ENCODE measurements at places on chromosomes 6 and 20.

- H3K36me3 ChIP-seq = no peaks in the 10 kb centered on the region
- H3K27ac ChIP-seq = no peak overlapping the region
- H3K4me3 ChIP-seq = no peak overlapping the region
- H3K4me1 ChIP-seq = no peaks in the 10 kb centered on the region
Measured at GRCh38 chr6:136566007-136566487, 15.8 kb upstream of the MAP7 start.

GRCh38 chr6:142617158-142617557, 315.4 kb downstream of the ADGRG6 start:
- no peak overlapping the region for H3K4me3 ChIP-seq
- DNase-seq = no peak
- no peak overlapping the region for H3K27ac ChIP-seq
- no peaks in the 10 kb centered on the region for H3K36me3 ChIP-seq

GRCh38 chr20:23396950-23397627, 24.2 kb downstream of the NAPB start:
- no peak for DNase-seq
- no peak overlapping the region for H3K4me3 ChIP-seq
- no peak overlapping the region for H3K27ac ChIP-seq
- H3K27me3 ChIP-seq = no peaks in the 10 kb centered on the region
- H3K36me3 ChIP-seq = peaks cover 67% of the 10 kb centered on the region
- no peaks in the 10 kb centered on the region for H3K4me1 ChIP-seq

DNA sequence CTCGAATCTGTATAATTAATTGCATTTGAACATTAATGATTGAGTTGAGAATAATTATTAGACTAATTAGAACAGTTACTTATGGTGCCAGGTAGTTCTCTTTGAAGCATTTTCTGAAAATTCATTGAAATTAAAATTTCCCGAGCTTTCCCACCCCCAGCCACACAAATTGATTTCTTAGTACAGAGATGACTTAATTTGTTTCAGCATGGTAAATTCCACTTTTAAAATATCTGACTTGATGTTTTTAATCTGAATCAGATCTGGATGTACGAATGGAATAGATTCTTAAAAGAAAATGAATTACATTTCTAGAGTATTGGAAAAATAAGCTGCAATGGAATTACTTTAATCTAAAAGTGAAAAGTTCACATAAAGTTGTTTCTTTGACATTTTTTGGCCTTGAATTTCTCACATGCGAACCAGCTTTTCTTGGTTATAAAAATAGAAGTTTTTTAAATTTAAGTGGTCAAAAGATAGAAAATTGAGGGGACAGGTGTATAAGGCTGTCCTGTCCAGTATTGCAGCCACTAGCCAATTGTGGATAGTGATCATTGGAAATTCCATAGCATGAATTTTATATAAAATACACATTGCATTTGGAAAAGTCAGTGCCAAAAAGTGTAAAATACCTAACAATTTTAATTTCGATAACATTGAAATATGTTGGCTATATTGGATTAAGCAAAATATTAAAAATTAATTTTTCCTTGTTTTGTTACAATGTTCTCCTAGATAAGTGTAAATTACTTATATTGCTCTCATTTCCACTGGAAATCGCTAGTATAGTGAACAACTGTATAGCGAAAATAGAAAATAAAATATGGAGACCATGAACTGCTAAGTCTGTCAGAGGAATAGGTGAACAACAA, 102.9 kb downstream of the OR2B2 start:
- H3K27me3 ChIP-seq = no peaks in the 10 kb centered on the region
- H3K4me3 ChIP-seq = peak overlapping the region; percentile 84
- H3K36me3 ChIP-seq = no peaks in the 10 kb centered on the region
- DNase-seq = no peak
- peak overlapping the region; percentile 89 for H3K27ac ChIP-seq
- peaks cover 54% of the 10 kb centered on the region for H3K4me1 ChIP-seq

DNA sequence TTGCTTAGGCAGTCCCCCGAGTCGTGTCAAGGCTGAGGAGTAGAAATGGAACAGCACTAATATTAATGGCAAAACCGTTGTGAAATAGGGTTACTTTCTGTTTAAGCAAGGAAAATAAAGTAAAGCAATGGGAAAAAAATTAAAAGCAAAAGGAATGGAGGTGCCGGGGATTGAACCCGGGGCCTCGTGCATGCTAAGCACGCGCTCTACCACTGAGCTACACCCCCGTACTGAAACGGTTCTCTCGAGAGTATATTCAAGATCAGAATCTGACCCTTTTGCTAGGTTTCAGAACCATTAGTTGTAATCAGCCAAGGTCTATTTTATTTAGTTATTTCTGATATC, 85.5 kb downstream of the TRIM27 start:
- H3K4me1 ChIP-seq = peaks cover 11% of the 10 kb centered on the region
- no peaks in the 10 kb centered on the region for H3K27me3 ChIP-seq
- DNase-seq = peak; percentile 80
- no peaks in the 10 kb centered on the region for H3K36me3 ChIP-seq
- H3K4me3 ChIP-seq = peak overlapping the region; percentile 94

DNA sequence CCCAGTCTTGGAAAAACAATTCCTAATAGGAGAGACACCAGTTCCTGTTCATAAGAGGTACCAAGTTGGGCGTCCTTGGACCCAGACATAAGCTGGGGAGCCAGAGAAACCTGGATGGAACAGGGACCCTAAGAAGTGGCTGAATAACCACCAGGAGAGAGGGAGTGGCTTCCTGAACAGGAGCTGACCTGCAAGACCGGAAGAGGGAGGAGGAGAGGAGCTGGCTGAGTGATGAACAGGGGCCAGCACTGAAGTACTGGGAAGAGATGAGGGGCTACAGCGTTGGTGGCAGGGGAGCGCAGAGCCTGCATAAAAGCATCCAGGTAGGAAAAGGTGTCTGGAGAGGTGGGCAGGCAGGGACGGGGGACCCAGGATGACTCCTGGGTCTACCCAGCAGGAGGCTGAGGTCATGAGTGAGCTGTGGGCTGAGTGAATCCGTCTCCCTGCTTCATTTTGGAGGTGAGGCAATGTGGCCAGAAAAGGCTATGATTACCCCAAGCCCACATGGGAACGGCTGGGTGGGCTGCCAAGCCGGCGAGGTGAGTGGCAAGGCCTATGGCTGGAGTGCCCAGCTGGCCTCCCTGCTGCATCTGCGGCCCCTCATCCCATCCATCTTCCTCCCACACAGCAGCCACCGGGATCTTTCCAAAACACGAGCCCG, 34.4 kb upstream of the ZFAND3 start:
- H3K4me1 ChIP-seq = peaks cover 51% of the 10 kb centered on the region
- no peaks in the 10 kb centered on the region for H3K36me3 ChIP-seq
- peaks cover 23% of the 10 kb centered on the region for H3K27me3 ChIP-seq
- H3K4me3 ChIP-seq = no peak overlapping the region

DNA sequence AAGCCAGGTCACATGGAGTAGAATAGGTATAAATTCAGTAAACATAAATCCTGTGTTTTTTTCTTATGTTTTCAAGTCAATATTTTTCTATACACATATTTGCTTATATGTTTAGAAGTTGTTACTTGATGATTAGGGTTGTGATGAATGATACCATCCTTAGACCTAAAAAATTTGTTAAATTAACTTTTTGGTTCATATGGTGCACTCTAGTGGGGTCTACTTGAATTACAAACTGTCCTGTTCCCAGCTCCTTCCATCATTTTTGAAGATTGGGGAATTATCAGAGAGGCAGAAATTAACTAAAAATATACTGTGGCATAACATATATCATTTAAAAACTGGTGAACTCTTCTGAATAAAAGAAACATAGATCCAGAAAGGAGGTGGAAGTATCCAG, 48.3 kb upstream of the RIPPLY2 start:
- no peaks in the 10 kb centered on the region for H3K36me3 ChIP-seq
- H3K4me3 ChIP-seq = no peak overlapping the region
- no peaks in the 10 kb centered on the region for H3K4me1 ChIP-seq
- no peak for DNase-seq
- H3K27ac ChIP-seq = no peak overlapping the region
- H3K27me3 ChIP-seq = no peaks in the 10 kb centered on the region

DNA sequence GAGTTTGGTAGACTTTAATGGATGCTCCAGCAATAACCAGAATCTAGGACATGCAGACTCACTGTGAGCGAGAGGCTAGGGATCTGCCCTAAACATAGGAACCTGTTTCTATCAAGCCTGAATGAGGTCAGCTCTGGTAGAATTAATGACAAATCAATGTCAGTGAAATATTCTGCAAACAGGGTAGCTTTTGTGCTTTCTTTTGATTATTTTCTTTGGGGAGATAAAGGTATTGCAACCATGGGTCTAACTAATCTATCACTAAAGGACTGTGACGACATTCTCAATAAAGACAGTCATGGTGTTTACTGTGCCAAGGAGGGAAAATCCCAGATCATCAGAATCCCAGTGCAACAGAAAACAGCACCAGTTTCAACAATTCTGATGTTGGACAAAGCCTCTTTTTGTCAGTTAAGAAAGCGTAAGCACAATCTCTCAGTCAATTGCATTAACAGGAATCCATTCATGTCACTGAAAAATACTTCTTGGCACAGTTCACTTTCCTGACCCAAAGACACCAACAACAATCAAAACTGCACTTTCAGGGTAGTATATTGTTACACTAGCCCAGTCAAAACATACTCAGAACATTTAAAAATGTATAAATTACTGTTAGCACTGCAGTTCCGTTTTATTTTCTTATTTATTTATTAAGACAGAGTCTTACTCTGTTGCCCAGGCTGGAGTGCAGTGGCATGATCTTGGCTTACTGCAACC, 36.8 kb upstream of the SMIM29 start:
- DNase-seq = no peak
- no peaks in the 10 kb centered on the region for H3K4me1 ChIP-seq
- H3K36me3 ChIP-seq = peaks cover 17% of the 10 kb centered on the region
- H3K27me3 ChIP-seq = no peaks in the 10 kb centered on the region

DNA sequence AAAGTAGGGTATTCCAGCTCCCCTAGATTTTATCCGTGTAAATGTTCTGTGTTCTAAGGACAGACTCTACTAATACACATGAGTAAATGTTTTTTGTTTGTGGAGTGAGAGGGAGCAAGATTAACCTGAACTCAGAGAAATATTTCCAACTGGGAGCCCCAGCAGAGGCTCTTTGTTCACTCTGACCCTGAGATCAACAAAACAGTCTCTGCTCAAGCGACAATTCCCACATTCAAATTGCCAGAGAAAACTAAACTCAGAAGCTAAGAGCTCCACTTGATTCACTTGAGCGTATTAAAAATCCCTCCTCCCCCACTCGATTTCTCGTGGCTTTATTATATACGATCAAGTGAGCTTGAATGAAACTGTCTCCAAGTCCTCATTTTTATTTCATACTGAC, 413.9 kb upstream of the JARID2 start:
- no peak overlapping the region for H3K27ac ChIP-seq
- H3K4me3 ChIP-seq = no peak overlapping the region
- DNase-seq = no peak
- H3K36me3 ChIP-seq = no peaks in the 10 kb centered on the region

DNA sequence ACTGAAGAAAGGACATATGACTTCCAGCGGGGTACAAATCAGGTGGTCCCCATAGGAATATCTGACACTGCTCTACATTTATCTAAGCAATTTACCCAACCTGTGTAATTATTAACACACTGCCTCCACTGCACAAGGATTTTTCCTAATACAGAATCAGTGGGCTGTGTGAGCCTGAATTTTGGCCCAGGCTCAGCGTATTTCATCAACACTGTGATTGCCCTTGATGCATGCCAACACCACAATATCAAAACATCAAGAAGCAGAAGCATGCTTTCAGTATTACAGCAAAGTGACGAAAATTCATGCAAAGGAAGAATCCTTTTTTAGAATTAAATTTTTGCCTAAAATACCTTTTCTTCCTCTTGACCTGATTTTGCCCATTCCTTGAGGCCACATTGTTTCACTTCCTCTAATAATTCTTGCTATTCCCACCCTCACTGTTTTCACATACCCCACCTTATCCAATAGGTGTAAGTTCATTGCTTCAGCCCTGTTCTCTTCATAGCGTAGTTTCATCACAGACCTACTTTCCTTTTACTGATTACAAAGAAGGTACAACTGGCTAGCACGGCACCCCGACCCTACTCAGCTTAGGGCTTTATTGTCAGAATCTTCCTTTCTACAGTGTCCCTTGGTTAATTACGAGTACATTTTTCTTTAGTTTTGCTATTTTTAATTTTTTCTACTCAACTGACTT, 83.7 kb upstream of the PTCHD4 start:
- DNase-seq = no peak
- H3K4me3 ChIP-seq = no peak overlapping the region
- H3K27ac ChIP-seq = no peak overlapping the region
- H3K4me1 ChIP-seq = peaks cover 3% of the 10 kb centered on the region
- no peaks in the 10 kb centered on the region for H3K36me3 ChIP-seq

GRCh38 chr6:21802175-21802822, 208.7 kb downstream of the SOX4 start:
- H3K4me1 ChIP-seq = no peaks in the 10 kb centered on the region
- H3K4me3 ChIP-seq = no peak overlapping the region
- H3K36me3 ChIP-seq = no peaks in the 10 kb centered on the region
- DNase-seq = no peak

DNA sequence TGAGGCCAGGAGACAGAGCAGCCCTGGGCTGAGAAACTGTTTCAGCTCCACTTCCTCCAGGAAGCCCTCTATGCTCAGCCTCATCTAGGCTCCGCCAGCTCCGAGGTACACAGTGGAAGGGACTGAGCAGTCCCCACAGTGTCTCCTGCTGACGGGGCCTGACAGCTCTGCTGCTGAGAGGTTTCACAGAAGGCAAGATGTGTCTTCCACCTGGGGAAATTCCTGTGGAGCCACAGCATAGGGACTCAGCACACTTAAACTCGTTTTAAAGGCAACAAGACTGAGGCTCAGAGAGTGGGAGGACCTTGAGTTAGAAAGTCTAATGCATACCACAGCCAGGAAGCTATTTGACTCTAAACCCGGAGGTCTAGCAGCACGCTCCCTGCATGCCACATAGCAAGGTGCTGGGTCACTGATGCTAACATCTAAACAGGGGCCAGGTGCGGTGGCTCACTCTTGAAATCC, 6.8 kb downstream of the ADA start:
- DNase-seq = no peak
- no peak overlapping the region for H3K27ac ChIP-seq

DNA sequence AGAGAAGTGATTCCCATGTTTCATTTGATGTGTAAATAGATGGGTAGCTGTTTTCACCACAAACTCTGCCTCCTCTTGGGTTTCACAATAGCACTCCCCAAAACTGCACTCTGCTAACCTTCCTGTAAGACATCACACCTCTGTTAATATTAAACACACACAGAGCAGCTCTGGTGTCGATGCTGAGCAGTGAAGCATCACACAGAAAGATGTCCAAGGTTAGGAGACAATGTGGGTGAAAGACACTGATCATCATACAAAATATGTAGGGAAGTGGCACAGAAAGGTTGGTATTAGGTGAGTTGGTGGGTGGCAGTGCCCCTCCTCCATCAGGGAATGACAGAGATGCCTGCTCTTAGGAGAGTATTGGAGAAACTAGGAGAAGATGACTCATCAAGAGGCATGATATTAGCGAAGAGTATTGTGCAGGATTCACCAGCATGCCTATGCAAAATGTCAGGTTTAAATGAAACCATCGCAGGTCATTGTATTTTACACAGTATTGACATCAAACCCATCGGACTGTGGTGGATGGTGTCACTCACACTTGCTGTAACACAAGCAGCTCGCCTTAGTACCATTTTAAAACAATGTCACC, 199.7 kb downstream of the TBXT start:
- H3K4me3 ChIP-seq = no peak overlapping the region
- peaks cover 32% of the 10 kb centered on the region for H3K27me3 ChIP-seq
- no peak overlapping the region for H3K27ac ChIP-seq
- H3K4me1 ChIP-seq = no peaks in the 10 kb centered on the region

Data from HepG2 (cell line).